ENCODE measurements at places on chromosomes 7 and 10.
A peak's percentile ranks its signal among the peaks of the same experiment; 100 is the strongest.

- DNase-seq = peak; percentile 74
Measured at GRCh38 chr7:27179503-27180430, 5.3 kb downstream of the HOXA11 start.

- DNase-seq = no peak
Measured at GRCh38 chr7:20021831-20022230, 195.4 kb downstream of the MACC1 start.

DNA sequence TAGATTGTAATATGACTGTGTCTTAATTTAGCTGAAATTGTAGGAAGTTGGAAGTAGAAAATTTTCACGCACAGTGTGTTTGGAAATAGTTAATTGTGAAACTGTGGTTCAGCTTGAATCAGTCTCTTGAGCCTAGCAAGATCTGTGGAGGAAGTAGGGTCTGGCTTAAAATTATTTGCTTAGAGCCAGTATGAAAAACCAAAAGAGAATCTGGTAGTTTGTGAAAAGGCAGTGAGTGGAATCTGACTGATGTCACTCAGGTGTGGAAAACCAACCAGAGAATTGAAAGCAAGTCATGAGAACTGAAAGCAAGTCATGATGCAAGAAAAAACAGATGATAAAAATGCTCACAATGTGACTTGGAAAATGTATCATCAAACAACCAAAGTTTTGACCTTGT is 11.5 kb downstream of the LIPJ start:
- no peak for DNase-seq

- no peak for DNase-seq
Measured at GRCh38 chr10:3848005-3848774, 63.2 kb upstream of the KLF6 start.

GRCh38 chr10:114810926-114811325 is 10.7 kb upstream of the FHIP2A start:
- no peak for DNase-seq

DNA sequence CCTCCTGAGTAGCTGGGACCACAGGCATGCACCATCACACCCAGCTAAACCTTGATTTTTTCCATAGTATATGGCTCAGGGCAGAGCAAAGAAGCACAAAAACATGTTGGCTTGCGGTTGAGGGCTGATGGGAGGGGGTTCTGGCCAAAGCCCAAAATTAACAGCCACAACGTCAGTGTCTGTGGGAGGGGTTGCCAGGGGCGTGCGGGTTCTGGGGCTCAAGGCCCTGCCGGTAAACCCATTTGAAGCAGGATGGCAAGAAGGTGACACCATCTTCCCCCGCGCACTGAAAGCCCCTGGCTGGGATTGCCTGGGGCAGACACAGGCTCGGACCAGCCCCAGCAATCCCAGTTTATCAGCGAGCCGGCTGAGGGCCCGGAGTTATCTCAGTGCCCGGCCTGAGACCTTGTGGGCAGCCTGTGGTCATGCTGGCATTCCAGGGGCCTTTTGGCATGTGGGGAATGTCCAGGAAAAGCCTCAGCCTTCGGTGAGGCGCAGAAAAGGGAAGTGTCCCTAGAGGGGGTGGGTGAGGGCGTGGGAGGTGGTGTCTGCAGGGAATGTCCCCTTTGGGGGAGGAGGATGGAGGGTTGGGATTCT is 167.7 kb upstream of the TNRC18 start:
- DNase-seq = no peak

- DNase-seq = no peak
Measured at GRCh38 chr10:72044417-72045041, 43.8 kb downstream of the SPOCK2 start.

DNA sequence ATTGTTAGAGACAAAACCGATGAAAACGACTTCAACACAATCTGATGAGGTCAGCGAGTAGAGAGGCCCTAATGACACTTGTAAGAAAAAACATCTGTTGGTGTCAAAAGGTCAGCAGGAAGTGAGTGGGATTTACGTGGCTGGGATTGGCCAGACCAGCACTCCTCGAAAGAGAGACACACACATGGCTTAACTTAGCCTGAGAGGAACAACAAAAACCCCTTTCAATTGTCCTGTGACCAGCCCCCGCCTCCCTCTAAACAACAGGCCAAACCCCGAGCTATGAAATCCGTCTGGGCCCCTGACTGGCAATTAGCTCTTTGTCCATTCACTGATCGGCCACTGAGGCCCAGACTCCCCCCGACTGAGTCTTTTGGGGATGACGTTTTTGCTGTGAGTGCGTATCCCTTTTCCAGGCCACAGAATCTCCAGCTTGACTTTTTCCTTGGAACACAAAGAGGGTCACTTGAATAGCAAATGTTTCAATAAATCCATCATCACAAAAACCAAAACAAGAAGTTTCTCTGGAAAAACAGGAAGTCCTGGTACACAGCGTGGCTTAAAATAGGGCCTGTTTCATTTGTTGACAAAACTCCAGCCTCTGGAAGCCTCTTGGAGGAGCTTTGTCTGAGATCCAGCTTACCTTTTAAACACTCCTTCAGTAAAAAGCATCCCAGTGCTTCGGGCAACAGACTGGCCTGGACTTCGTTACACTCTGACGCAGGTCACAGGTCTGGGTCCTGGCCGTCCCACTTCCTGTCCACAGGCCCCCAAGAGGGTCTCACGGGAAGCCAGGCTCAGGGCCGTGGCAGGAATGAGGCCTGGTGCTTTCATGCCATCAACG is 103.0 kb downstream of the CTBP2 start:
- DNase-seq = no peak

DNA sequence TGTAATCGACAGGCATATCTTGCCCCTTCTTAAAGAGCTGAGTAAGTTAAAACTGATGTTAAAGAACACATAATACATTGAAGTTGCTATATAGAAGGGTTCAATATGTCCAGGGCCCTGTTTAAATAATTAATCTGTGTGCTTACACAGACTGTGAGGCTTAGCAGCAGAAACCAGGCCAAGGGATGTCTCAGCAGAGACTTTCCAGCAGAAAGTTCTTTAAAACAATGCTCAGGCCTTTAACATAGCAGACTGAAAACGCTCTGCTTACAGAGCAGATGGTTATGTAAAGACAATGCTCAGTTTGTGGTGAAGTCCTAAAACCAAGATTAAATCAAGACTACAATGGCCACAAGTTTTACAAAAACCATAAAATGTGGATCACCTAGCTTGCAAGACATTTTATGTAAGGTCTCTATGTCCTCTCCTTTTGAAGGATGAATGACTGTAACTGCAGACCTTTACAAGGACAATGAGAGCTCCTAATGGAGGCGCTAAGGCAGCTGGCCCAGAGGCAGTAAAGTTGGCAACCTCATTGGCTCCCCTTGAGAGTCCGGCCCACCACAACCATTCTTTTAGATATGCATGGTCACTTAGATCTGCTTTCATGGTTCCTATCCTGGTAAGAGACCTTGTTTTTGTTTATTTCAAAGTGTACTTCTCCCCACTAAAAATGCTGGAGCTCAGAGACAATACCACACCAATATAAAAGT is 56.3 kb downstream of the FZD1 start:
- DNase-seq = no peak

GRCh38 chr10:4131407-4132215 is 346.6 kb upstream of the KLF6 start:
- no peak for DNase-seq

DNA sequence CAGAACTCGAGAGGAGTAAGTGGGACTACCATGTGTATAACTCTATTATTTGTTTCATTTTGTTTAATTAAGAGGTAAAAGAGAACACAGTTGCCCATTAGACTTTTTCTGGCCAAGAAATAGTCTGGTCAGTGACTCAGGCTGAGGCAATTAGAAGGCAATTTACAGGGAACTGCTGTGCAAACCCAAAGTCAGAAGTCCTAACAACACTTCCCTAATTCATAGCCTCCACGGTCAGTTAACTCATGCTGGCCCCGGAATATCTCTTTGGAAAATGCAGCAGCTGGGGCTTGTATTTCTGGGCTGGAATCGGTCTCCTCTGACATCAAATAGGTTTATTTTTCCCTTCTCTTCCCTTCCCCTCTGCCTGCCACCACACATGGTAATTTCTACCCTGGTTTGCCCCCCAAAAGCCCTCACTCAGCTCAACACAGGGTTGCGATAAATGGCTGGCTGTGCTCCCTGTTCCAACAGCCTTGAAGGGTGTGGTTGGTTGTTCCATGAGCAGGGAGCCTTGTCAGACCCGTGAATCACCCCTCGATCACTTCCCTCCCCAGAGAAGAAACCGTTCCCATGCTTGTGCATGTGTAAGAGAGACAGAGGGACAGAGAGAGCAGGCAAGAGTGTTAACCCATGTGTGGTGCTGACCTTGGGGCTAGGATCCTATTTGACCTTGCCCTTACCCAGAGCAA is 5.3 kb downstream of the SH3PXD2A start:
- no peak for DNase-seq

- no peak for DNase-seq
Measured at GRCh38 chr7:158705234-158705850, 738 bp upstream of the NCAPG2 start.

GRCh38 chr10:94490789-94491039 is 54.9 kb upstream of the HELLS start:
- DNase-seq = no peak

GRCh38 chr7:157472311-157473050 is 135.7 kb downstream of the DNAJB6 start:
- no peak for DNase-seq

GRCh38 chr10:33674491-33674890 is 340.0 kb upstream of the NRP1 start:
- no peak for DNase-seq

- no peak for DNase-seq
Measured at GRCh38 chr7:100678291-100678984, 4.9 kb downstream of the GNB2 start.
